ENCODE measurements at places on chromosomes 2 and 18.

DNA sequence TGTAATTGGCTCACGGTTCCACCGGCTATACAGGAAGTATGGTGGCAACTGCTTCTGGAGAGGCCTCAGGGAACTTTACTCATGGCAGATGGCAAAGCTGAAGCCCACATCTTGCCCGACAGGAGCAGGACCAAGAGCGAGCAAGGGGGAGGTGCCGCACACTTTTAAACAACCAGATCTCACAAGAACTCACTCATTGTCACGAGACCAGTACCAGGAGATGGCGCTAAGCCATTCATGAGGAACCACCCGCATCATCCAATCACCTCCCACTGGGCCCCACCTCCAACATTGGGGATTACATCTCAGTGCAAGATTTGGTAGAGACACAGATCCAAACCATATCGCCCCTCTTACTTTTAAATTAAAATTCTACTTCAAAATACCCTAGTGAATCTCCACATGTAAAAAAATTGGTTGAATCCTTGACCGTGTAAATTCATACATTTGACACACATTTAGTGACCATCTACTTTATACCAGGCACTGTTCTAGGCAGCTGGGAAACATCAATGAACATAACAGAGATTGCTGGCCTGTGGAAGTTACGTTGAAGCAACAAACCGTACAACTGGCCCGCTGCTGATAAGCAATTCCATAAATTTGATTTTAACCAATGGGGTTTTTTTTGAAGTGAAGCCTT is 87.6 kb downstream of the ALPK2 start:
- no peak for DNase-seq

DNA sequence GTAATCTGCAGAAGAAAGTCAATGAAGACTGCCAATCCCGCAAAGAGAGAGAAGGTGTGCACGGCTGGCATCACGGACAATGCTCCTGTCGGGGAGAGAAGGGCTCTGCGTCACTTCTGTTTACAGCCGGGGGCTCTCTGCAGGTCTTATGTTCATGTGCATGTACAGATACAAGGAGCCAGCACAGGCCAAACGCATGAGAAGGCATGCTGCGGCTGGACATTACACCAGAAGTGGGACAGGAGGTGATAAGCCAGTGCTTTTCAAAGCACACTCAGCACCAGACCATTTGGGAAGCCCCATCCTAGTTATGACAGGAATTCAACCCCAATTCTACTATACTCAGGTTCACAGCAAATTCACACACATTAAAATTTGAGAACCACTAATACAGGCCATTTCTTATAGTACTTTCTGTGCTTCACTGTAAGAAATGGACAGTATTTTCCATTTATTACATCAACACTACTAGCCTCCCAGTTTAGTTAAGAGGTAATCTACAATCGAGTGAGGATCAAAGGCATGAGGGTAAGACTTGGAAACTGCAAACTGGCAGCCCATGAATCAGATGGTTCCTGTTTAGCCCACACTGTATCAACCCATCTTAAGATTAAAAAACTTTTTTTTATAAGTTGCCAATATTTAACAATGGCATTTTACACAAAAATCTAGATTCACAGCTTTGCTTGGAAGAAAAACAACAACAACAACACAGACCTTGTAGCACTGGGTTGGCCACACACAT is 38.2 kb downstream of the RMC1 start:
- no peak for DNase-seq

DNA sequence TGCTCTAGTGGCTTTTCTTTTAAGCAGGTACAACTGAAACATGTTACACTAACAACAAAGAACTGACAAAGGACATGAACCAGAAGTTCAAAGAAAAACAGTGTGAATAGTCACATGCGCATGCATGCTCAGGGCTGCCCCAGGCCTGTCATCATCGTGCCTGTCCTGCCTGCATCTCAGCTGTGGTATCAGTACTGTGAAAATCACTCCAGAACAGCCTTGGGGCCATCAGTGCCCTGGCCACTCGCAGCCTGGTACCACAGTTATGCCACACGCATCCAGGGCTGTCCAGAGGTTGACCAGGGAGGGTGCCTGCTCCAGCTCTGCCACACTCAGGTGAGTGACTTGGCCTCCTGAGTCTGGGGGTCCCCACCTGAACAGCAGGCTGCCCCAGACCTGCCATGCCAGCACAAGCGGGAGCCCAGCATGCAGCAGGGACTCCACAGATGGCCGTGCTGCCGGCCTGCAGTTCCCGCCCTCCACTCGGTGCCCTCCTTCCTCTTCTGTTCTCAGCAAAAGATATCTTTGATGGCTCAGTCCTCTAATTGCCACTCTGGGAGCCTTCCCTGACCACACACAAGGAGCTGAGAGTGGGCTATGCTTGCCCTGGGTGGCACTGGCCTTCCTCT is 12.3 kb downstream of the LIMS2 start:
- no peak for DNase-seq

DNA sequence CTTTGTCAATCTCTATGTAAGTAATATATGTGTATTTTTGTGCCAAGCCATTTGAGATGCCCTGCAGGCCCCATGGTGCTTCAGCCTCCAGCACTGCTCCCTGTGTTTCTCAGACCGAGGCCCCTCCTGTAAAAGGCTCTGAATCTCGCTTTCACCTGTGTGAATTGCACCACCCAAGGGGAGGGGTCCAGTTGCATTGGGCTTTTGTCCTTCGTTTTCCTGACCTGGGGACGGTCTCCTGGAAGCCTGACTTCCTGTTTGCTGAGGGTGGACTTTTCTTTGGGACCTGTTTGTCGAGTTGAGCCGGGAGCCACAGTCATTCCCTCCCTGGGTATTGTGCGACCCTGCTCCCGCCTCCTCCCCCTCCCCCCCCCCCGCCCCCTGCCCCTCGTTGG is 48.9 kb downstream of the AGAP1 start:
- DNase-seq = no peak

DNA sequence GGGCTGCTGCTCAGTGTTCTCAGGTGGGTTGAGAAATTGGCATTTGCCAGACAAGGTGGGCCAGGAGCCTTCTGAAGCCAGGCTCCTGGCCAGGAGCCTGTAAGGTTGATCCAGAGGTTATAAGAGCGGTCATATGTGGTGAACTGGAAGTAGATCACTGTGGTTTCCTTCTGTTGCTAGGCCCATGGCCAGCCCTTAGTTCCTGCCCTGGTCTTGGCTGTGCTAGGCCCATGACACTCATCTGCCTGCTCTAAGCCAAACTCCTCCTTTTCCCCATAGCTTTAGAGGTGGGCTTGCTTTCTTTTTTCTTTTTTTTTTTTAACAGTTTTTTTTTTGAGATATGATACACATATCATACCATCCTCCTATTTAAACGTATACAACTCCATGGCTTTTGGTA is 5.0 kb upstream of the MGAT5 start:
- DNase-seq = no peak

GRCh38 chr2:233791151-233791882 is 13.2 kb downstream of the MROH2A start:
- no peak for DNase-seq

DNA sequence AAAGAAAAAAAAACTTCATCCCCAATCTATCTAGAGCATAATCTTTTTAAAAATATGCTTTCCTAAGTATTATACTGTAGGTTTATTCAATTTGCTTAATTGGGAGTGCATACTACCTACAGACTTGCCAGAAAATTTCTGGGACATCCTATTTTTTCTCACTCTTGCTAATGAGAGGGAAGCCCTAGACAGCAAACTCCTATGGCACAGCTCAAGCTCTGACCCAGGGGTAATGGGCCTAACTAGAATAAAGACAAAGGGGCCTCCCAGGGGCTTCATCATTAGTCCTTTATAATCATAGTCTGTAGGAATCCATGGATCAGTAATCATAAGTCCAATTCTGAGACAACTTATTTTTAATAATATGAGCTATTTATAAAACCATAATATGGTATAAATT is 142.6 kb upstream of the ITGA4 start:
- no peak for DNase-seq

DNA sequence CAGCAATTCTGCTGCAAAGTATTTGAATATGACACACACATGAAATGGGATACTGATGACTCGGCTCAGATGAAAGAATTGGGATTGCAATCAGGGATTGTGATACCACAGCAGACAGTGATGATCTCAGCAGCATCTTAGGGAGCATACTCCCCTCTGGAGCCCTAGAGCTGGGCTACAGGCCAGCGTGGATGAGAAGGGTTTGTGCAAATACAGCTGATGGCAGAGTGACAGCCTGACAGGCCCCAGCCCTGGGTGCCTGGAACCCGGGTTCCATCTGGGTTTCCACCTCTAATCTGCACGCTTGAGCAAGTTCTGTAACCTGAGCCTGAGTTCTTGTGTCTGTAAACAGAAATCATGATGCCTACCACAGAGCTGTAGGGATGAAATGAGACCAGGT is 418.0 kb downstream of the LRATD1 start:
- peak; percentile 91 for DNase-seq

DNA sequence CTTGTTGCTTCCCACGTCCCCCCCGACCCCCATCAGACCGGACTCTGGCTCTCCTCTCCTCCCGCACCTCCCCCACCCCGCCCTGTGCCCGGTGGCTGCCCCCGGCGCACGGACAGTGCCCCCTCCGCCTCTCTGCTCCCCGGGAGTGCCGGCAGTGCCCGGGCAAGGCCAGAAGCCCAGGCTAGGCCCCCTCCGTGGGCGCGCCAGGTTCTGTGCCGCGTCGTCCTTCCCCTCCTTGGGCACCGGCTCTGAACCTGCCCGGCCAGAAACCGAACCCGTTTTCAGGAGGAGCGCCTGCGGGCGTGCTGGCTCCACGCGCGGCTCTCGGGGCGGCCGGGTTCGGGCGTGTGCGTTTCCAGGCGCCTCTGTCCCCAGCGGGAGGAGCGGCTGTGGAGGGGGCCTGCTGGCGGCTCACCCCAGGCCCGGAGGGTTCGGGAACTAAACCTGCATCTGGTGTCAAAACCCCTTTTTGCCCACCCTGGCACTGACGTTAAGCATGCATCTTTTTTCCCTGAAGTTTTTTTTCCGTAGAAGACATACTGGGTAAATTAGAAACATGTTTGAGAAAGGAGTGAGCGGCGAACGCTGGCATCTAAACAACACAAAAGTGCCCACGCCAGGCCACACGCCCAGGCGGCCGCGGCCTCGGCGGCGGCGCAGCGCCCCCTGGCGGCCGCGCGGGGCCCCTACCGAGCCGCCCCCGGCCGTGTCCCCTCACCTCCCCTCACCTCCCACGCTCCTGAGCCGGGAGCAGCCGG is 123.9 kb upstream of the SLC1A4 start:
- DNase-seq = peak; percentile 7

GRCh38 chr2:149489452-149489851 is 98.1 kb downstream of the MMADHC start:
- DNase-seq = no peak

DNA sequence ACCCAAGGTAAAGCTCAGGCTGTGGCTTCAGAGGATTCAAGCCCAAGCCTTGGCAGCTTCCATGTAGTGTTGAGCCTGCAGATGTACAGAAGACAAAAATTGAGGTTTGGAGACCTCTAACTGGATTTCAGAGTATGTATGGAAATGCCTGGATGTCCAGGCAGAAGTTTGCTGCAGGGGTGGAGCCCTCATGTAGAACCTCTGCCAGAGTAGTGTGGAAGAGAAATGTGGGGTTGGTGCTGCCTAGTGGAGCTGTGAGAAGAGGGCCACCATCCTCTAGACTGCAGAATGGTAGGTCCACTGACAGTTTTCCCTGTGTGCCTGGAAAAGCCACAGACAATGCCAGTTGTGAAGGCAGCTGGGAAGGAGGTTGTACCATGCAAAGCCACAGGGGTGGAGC is 239.9 kb downstream of the SPAG16 start:
- no peak for DNase-seq

- no peak for DNase-seq
Measured at GRCh38 chr2:225041207-225041850, 939 bp downstream of the DOCK10 start.

DNA sequence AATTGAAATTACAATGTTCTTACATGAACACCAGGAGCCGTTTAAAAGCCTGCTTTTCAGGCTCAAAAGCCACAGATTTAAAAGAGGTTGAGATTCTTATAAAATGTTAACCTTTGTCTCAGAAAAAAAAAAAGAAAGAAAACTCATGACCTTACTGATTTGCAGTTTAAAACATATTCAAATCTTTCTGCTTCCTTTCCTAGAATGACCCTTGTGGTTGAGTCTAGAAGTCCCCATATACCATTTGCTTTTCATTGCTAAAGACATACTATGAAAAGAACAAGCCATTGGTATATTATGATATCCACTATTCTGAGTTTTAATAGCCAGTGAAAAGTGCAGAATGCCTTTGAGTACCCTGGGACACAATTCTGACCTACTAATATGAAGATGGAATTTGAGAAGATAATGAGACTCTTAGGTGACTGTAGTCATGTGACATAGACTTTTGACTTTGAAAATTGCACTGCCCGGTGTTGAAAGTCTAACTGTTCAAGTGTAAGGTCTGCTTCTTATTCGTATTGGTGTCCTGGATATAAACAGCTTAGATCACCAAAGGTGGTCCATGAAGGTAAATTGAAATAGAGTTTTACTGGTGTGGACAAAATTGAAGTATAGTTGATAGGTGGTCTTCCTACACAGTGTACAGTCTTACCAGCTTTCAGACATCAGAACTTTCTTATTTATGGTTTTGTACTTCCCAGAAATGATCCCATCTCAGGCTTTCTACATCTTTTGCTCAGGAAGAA is 117.0 kb downstream of the DOCK10 start:
- DNase-seq = no peak

DNA sequence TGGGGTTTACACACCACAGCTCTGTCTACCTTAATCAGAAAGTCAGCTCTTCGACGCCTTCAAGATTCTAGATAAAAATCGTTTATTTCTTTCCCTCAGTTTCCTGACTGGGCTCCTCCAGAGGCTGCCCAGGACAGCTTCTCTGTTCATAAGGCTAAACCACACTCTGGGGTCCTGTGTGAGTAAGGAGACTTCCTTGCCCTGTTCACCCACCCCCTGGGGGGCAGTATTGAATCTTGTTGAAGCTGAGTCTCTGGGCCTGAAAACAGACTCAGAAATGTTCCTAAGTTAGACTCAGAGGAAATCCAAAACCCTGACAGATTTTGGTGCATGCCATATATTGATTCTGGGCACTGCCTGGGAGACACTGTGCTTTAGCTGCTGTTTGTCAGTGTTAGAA is 43.0 kb downstream of the G6PC2 start:
- no peak for DNase-seq

- no peak for DNase-seq
Measured at GRCh38 chr18:80197528-80197927, 49.8 kb downstream of the PARD6G start.

DNA sequence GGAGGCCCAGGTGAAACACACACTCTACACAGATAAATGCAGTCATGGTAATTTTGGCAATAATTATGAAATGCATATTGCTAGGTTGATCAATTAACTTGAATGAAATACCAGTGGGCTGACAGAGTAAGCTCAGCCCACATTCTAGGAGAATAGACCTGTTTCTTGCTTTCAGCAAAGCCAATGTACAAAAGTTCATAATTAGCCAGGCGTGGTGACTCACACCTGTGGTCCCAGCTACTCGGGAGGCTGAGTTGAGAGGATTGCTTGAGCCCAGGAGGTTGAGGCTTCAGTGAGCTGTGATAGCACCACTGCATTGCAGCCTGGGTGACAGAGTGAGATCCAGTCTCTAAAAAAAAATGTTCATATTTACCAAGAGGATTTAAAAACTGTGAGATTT is 15.7 kb upstream of the MBP start:
- no peak for DNase-seq

GRCh38 chr2:85662899-85663593 is 5.0 kb downstream of the SFTPB start:
- no peak for DNase-seq

- DNase-seq = peak; percentile 40
Measured at GRCh38 chr2:85353876-85354285, 447 bp downstream of the RETSAT start.

Measured in NCI-H446 (cell line).